ENCODE measurements at places on chromosomes 3 and 15.

DNA sequence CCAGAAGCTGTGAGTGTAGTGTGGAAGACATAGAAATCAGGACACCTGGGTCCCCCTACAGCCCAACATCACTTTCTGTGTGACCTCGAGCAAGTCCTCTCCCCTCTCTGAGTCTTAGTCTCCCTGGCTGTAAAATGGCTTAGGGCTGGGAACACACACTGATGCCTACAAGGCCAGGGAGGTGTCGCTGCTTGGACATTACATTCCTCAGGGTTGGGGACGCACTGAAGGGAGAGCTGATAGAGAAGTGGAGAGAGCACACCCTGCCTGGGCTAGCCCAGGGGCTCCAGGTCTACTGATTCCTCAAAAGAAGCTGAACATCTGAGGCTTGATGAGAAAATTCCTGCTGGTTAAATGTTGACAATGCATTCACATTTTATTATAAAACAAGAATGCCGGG is 6.3 kb upstream of the ALAS1 start:
- DNase-seq, result no peak

- DNase-seq, result peak; percentile 61
Measured at GRCh38 chr3:42013691-42014457, 52.0 kb upstream of the ULK4 start.

- no peak for DNase-seq
Measured at GRCh38 chr3:143412084-143412483, 292.5 kb downstream of the CHST2 start.

DNA sequence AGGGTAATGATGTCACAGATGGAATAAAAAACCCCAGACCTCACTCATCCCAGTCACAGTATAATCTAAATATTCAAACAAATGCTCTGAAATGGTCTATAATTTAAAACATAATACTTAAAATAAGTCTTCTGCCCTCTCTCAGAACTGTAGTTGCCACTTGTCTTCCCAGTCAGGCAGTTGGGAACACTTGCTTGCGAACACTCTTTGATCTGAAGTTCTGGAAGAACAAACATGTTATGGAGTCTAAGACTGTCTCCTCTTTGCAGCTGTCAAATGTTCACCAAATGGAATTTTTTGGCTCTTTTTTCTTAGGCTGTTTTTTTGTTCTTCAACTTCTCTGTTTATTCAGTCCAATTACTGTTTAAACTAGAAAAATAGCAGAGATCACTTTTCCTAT is 711.1 kb upstream of the GOLIM4 start:
- DNase-seq, result no peak

- DNase-seq, result no peak
Measured at GRCh38 chr3:58369876-58370275, 37.2 kb downstream of the PXK start.

DNA sequence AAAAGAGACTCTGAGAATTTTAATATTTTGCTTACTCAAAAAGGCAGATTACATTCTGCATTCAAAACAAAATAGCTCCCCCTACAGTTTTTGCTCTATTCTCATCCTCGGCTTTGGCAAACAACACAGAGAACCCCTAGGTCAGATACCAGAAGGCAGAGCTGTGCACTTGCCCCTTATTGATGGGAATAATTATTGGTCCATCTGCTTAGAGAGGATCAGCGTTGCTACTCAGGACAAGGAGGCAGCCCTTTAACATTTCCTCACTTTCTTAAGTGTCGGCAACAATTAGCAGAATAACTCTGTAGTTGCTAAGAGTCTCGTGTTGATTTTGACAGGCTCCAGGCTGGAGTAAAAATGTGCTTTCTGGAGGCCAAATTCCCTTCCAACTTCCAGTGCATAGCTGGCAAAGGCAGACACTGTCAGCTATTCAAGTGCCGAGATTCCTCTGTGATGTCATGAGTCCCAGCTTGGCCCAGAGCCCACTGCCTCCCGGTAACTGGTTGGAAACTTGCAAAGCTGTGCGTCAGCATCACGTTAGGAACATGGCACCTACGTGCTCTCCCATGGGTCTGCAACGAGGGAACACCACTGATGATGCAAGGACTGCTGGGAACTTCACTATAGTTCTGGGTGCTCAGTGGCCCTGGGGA is 482.7 kb upstream of the ADAMTS9 start:
- DNase-seq, result peak; percentile 74

GRCh38 chr3:118802325-118803095 is 232.1 kb downstream of the IGSF11 start:
- no peak for DNase-seq

GRCh38 chr15:88036154-88036839 is 220.2 kb downstream of the NTRK3 start:
- no peak for DNase-seq

- DNase-seq, result no peak
Measured at GRCh38 chr15:76336254-76337058, at the start of gene ISL2. ISL2 (plus strand) TSS chr15:76336773; CDS start chr15:76336884, 111 bp downstream.

DNA sequence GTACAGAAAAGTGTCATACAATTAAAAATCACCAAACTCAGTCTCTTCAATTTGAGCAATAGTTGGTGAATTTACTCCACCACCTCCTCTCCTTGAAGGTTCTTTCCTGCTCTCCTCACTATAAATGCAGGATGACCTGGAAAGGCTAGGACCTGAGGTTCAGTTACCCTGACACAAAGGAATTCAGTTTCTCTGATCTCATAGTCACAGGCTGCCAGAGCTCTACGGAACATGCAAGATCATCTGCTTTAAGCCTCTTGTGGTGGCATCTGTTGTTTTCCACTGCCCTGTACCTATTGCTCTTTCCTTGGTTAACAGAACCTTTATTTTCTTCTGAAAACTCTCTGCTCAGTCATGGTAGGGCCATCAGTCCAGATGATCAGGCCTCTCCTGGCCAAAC is 4.9 kb upstream of the TP63 start:
- DNase-seq, result no peak

Measured in ovary (tissue), 10 donors.